IMR-90 (cell line): ENCODE measurements at places on chromosomes 6 and 20. TPM values are rescaled to one million over a fixed set of nuclear protein-coding genes. Genes with fewer than 3 reads are reported as not detected.

DNA sequence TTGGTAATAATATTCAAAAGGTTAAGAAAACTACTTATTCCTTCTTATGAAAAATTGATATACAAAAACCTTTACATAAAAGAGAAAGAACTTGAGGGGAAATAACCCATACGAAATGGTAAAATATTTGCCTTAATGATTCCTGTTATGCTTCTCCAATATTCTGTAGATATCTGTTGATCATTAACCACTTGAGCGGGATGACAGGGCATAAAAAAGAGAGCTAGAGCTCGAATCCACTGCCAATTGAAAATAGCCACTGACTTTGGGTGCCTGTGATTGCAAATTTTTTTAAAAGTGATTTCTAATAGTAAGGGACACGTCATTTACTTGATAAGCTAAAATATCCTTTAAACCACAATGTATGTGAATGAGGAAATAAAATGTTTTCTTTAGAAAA is 188.1 kb downstream of the MOXD1 start:
- DNase-seq, result no peak

- peak; percentile 79 for DNase-seq
Measured at GRCh38 chr6:90168693-90169131, 127.9 kb downstream of the BACH2 start.

SLC52A3 gene
- not detected in 2 replicates for polyA plus RNA-seq

DNA sequence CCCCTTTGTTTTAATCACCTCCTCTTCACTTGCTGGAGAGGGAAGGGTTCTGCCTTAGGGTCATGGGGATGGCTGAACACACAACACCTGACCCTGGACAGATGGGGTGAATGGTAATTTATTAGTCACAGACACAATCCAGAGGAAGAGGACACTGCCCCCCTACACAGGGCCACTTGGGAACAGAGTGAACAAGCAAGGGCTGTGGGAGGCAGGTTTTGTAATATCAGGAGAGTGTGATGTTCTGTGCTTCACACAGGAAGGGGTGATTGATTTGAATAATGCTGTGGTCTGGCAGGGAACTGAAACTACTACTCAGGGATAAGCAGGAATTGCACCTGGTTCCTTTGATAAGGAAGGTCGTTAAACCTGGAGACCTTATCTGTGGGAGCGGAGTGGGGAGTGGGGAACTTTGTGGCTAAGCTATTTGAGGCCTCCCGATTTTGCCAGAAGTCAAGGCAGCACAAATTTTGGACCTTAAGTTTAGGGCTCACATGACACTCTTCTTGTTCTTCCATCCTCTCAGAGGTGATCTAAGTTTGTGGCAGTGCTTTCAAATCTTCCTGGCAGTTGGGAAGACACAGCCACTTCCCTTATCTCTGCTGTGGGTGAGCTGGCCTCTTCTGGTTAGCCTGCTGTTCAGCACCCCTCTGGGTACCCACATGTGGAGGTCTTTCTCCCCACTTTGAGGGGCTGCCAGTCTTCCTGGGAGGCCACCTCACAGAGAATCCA is 77.8 kb downstream of the CD164 start:
- DNase-seq, result no peak

DNA sequence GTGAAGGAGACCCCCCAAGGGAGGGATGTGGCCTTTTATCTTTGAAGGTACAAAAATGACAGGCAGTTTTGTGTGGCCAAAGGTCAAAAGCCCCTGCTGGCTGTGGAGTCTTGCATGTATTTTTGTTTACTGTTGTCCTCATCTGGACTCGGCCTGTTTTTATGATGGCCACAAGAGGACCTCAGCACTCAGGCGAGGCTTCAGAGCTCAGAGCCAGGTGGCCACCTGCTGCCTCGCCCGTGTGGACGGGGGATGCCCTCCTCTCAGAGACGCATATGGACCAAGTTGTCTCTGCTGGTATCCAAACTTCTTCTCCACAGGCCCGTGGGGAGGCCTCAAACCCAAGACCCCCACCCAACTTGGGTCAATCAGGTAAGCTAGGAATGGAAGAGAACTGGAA is 118.2 kb downstream of the DACT2 start:
- no peak for DNase-seq

DNA sequence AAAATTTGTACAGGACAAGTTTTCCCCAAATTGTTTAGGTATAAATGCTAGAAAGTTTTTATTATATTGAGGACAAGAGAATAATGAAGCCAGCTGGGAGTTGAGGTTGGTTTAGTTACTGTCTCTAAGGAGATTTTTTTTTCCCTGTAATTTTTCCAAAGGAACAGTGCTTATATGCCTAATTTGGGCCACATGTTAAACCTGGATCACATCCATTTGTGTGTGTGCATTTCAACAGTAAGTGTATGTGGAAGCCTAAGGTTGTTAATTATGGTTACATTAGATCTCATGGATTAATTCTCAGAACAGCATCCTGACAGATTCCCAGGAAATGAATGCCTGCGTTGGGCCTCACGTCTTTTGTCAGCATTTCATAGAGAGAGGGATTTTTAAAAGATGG is 4.5 kb downstream of the IGF2R start:
- DNase-seq, result peak; percentile 30

GRCh38 chr6:22411376-22412105 is 114.7 kb upstream of the PRL start:
- DNase-seq, result peak; percentile 51

LY6G5C gene
- 2.0 and 2.1 TPM in 2 replicates for polyA plus RNA-seq

- DNase-seq, result no peak
Measured at GRCh38 chr20:39089029-39089428, 126.9 kb downstream of the DHX35 start.

PSORS1C2 gene
- not detected in 2 replicates for polyA plus RNA-seq
